ENCODE measurements at places on chromosomes 1 and 21.

DNA sequence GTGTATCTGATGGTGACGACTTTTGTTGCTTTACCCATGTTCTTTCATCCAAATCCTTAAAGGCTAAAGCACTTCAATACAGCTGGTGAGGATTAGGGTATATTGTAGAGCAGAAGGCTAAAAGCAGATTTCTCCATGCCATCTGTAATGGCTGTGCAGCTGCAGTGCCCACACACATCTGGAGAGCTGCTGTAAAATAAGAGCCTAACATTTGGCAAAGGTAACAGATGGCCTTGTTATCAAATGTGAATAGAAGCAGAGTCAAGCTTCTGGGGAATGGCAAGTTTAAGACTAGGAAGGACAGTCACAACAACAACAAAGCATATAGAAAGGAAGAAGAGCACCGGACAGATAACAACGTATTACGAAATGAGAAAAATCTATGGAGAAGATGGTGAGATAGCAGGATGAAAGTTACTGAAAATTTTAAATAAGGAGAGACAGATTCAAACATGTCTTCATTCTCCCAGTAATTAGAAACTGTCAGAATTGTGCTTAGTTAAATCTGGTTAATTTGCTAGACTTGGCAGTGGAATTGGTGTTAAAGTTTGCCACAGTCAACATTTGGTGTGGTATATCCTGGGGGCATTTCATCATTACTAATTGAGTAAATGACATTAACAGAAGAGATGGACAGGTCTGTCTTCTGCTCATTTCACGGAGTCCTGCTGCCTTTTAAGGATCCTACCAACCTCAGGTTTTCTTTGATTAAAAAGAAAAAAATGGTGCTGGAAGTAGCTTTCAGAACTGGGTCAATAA is 1093.2 kb downstream of the ADGRL2 start:
- no peak for DNase-seq

- DNase-seq: no peak
Observed at GRCh38 chr1:7552402-7552801, 218.7 kb upstream of the VAMP3 start.

DNA sequence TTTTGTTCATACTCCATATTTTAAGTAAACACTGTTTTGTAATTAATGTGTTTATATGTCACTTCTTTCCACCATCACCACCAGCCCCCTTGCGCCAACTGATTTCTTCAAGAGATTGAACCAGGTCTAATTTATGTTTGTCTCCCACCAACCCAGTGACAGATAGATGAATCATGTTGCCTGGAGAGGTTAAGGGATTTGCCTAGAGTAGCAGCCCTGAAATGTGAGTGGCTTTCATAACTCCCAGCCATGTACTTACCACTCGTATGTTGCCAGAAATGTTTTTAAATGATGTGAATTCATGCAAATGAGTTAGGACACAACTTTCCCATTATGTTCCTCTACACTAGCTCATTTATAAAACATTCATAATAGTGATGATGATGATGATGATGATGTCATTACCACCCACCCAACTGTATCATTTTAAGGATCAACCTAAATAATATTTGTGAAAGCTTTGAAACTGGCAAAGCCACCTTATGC is 86.9 kb downstream of the LRRC8D start:
- DNase-seq: no peak

DNA sequence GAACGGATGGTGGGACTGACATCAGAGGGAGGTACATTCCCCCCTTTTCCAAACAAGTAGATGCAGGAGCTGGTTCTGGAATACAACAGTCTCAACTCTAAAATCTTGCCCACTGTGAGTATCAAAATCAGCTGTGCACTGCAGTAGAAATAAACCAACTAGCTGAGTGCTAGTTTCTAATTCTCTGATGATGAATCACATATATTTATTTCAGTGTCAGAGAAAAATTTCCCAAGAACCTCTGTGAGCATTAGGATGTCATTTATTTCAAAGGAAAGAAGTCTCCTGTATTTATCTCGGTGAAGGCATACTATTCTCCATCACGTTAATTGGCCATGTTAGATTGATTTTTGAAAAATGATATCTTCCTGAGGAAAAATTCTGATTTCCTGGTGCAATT is 67.1 kb downstream of the LHX9 start:
- no peak for DNase-seq

DNA sequence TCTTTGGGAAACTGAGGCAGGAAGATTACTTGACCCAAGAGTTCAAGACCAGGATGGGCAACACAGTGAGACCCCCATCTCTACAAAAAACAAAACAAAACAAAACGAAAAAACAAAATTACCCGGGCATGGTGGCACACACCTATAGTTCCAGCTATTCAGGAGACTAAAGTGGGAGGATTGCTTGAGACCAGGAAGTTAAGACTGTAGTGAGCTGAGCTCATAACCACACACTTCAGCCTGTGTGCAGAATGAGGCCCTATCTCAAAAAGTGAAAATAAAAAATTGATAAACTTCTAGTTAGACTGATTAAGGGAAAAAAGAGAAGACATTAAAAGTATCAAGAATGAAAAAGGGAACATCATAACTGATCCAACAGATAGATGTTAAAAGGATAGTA is 154.0 kb downstream of the RHOU start:
- no peak for DNase-seq

DNA sequence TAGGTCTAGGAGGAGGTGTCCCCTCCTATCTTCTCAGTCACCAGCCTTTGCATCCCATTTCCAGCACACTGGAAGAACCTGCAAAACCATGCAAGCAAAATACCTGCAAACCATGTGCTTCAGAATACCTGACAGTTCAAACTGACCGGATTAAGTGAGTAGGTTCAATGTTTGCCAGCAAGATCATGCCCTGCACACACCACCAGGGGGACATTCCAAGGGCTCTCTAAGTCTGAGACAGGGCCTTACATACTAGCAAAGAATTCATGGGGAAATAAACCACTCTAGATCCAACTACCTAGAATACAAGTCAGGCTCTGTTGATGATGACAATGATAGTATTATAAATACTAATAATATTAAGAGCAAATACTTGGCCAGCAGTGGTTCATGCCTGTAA is 27.6 kb downstream of the INPP5B start:
- peak; percentile 13 for DNase-seq

DNA sequence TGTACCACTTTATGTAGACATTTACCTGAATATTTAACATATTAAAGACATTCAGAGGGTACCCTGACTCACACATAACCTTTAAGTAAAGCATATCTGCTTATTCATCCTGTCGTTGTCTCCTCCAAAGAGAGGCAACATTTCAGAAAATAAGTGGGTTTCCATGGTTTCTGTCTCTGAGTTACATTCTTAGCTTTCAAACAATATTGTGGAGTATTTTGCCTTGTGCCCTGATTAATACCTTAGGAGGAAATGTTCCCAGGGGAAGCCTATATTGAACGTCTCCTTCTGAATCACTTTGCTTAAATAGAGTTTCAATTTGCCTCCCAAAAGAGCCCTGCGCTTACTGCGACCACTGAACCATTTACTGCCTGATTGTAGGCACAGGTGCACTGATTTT is 26.1 kb downstream of the PALMD start:
- DNase-seq: peak; percentile 72

DNA sequence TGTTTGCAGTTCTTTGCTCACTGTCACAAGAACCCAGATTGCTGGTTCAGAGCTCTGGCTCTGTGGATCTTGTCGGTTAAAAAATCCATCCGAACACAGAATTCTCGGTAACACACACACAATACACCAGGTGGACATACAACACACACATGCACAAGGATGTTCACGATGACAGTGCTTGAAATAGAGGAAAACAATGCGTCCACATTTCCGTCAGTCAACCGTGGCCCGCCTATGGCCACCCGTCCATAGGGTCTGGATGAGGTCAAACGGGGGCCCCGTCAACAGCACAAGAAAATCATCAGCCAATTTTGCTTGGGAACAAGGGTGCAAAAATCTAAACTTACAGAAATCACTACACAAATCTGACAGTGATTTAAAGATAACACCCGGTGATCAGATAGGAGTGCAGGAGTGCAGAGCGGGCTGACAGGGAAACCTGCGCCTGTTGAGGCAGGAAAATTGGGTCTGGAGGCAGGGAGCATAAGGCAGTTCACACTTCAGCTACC is 50.4 kb upstream of the SLC19A1 start:
- no peak for DNase-seq

GRCh38 chr21:18986197-18986596 is 582.6 kb upstream of the TMPRSS15 start:
- DNase-seq: no peak

DNA sequence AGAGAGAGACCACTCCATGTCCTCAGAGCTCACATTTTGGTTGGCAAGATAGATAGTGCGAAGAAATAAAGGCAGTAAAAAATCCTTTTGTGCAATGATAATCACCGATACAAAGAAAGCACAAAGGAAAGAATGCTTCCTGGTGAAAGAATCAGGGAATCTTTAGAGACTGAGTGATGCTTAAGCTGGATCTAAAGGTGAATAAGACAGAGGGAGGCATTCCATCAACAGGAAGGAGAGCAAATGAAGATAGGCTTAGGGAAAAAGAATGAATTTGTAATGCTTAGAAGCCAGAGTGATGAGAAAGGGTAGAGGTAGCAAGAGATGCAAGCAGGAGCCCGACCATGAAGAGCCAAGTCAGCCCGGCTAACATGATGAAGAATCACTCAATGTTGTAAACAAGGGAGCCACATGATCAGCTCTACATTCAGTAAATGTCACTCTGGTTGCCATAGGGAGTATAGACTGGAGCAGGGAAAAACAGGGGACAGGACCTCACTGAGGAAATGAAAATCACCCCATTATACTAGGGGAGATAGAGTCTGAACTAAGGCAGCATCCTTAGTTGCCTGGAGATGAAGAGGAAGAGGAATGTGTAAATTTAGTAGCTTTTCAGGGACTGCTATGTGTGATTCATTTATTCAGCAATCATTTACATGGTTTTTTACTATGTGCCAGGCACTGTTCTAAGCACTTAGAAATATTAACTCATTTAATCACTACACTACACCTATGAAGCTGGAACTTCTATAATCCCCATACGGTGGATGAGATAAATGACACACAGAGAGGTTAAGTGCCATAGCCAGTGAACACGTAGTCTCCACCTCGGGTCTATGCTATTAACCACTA is 402.6 kb upstream of the NFIA start:
- no peak for DNase-seq

DNA sequence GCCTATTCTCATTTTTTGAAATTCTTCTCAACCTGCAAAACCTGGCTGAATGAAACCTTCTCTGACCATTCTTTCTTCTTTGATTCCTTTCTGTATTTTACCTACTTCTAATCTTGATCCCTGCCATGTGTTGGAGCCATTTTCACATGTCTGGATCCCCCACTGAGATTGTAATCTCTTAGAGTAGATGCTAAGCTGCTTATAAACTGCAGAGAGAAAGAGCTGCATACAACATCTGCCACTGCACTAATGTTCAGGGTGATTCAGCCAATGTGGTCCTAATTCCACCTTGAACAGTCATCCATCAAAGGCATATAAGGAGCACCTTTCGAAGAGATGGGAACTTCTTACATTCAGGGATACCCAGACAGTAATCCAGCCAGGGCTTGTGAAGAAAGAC is 16.2 kb upstream of the DAB1 start:
- no peak for DNase-seq

GRCh38 chr1:117589544-117589943 is 16.3 kb upstream of the TENT5C start:
- DNase-seq: no peak

DNA sequence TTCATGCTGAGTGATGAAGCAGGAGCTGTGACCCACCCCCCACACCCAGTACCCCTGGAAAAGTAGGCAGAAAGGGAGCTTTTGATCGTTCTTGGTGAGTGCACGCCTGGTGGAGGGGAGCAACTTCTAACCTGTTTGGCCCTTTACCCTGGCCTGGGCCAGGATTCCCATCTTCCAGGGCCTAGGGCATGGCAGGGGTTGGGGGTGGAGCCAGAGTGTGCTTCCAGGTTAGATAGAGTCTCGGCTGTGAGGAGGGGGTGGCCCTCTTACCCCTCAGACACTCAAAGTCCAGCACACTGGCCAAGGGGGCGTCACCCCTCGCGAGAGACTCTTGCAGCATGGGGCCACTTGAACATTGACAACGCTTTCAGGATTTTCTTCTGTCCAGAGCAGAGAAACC is 236.6 kb downstream of the GRIK3 start:
- DNase-seq: no peak

GRCh38 chr21:34609244-34609932 is 5.5 kb downstream of the RCAN1 start:
- no peak for DNase-seq

All from retinal pigment epithelial cell (primary cell).